ENCODE measurements at places on chromosomes 13 and 19.

DNA sequence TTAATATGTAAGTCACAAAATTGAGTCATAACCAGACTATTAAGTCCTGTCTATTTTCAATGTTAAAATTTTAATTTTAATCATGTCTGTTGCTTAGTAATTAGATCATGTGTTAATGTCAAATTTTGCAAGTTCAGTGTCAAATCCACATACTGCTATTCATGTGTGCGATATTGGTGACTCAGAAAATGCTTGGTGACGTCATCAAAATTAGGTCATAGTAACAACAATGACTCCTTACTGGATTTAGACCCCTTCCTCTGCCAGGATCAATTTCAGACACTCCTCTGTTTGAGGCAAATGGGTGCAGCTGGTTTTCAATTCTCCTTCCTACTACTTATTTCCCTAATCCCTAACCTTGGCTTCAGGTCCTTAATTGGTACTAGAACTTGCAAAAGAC lies 1394.3 kb upstream of the SLC10A2 start:
- DNase-seq = no peak

DNA sequence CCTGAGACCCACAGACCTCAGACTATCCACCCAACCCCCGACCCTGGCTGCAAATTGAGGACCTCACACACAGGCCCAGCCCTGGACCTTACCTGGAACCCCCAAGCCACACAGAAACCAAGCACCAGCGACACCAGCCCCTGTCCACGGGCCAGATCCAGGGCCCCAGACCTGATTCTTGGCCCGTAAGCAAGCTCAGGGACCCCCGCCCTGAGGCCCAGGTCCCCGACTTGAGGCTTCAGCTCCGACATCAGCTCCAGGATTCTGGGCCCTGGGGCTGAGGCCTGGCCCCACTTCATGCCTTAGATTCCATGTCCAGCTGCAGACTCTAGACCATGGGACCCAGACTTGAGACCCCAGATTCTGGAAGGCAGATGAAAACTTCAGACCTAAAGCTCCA lies 6.3 kb downstream of the TTYH1 start:
- DNase-seq = no peak

- DNase-seq = no peak
These were observed 63.4 kb downstream of the TEX29 start for GRCh38 chr13:111383591-111384440.

GRCh38 chr13:25733001-25733491 lies 318.8 kb downstream of the SHISA2 start:
- DNase-seq = peak; percentile 37

- no peak for DNase-seq
These were observed 61.6 kb downstream of the ITGBL1 start for GRCh38 chr13:101514100-101514499.

DNA sequence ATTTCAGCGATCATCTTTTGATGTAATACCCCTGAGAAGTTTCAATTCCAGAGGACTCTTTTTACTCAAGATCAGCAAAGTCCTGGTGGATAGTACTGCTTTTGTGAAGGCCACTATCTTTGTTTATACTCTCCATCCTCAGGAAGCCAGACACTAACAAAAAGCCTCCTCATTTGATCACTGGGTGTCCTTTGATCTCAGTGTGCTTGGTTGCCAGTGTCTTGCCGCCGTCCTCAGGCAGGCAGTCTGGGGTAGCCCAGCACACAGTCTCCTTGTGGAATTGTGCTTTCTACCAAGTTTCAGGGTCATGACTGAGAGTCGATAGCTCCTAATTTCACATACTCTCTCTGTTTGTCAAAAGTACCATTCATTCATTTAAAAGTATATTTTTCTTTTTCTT lies 762.2 kb downstream of the EFNB2 start:
- DNase-seq = no peak

DNA sequence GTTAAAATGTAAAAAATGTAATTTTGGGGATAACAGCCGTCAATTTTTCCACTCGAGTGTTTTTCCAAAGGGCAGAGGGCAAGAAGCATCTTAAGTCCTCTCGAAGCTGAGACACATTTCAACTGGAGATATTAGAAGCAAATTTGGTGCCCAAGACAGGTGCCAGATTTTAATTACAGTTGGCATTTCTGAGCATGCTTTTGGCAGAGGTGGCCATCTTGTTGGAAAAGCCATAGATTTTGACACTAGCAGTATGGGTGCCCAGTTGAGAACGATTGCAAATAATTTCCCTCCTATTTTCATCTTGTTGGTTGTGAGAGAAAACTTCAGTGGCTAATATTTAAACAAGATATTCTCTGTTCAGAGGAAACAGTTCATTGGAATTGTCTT lies 146.3 kb downstream of the TM9SF2 start:
- DNase-seq = no peak

GRCh38 chr13:80469853-80470381 lies 129.0 kb upstream of the SPRY2 start:
- peak; percentile 100 for DNase-seq

GRCh38 chr13:98216135-98216565 lies 39.1 kb upstream of the RNF113B start:
- peak; percentile 38 for DNase-seq

GRCh38 chr13:27658546-27658945 lies 36.9 kb downstream of the POLR1D start:
- DNase-seq = peak; percentile 21

GRCh38 chr13:34124666-34125306 lies 306.8 kb downstream of the RFC3 start:
- DNase-seq = no peak

DNA sequence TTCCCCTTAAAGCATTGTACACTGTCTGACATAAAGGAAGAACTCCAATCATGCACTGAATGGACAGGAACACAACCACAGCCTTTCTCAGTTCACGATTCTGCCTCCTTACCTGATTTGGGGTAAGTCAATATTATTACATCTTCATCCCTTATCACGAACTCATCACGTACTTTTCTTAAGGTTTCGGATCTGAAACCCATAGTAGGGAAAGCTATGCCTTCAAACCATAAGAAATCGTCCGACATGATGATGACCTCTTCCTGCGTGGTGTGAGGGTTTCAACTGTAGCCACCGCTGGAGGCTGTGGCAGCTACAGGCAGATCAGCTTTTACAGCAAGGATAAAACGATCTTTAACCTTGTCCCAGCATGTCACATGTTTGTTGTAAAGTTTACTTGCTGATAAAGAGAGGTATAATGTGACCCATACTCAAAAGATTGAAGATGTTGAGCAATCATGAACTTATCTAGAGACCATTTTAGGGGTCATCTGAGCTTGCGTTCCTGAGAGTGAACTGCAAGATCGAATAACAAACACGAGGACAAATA lies at the start of gene SULT2A1:
SULT2A1 (minus strand) TSS at position 306 of the 550 bp plus-strand sequence; CDS start at position 248, 58 bp downstream.
- DNase-seq = no peak

DNA sequence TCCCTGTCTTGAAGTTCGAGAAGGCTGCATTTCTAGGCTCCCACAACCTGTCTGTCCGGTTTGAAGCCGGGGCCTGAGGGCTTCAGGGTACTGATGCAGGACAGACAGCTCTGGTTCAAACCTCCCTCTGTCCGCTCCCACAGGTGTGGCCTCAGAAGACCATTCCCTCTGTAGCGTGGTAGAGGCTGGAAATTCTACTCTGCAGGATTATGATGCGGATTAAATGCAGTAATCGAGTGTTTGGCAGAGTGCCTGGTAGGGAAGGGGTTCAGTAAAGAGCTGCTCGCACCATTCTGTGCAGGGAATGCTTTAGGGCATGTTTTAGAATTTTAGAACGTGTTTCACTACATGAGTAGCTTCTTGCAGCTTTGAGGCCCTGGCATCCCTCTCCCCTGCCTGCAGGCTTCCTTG lies 30.5 kb downstream of the PPP1R37 start:
- DNase-seq = no peak

DNA sequence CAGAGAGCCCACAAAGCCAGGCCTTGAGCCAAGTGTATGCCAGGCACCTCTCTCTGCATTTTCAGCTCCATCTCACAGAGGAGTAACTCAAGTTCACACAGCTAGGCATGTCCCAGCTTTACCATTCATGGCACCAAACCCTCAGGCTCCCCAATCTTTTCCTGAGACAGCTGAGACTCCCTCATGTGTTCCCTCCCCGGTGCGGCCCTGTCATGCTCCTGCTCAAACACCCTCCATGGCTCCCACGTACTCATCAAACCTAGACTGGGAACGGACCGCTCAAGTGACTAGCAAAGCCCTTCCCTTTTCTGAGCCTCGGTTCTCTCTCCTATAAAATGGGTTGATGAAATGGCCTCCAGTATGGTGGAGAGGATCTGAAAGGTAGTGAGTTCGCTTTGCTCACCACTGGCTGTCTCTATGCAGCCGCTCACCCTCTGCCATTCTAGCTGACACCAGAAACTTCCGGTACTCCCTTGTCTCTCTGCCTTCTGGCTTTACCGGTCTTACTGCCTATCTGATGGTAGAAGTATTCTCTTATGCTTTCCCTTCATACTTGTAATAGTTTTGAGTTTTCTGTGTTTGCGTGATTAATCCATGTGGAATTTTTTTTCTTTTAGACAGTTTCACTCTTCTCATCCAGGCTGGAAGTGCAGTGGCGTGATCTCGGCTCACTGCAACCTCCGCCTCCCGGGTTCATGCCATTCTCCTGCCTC lies 7.8 kb upstream of the SLC44A2 start:
- DNase-seq = no peak

DNA sequence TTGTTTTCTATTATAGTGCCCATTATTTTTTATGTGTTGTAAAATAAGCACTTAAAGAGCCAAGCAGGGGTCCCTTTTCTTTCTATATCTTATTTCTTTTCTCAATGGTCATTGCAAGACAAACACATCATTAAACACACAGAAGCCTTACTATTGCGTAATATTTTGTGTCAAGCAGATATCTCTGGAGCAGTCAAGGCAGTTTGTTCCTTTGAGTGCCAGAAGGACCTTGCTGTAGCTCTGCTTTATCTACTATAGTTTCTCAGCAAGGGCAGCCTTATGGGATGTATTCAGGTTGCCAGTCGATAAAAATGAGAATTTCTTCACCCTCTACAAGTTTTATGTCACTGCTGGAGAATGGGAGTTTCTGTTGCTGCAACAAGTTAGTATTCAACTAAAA lies 319.3 kb downstream of the TDRD3 start:
- DNase-seq = no peak

DNA sequence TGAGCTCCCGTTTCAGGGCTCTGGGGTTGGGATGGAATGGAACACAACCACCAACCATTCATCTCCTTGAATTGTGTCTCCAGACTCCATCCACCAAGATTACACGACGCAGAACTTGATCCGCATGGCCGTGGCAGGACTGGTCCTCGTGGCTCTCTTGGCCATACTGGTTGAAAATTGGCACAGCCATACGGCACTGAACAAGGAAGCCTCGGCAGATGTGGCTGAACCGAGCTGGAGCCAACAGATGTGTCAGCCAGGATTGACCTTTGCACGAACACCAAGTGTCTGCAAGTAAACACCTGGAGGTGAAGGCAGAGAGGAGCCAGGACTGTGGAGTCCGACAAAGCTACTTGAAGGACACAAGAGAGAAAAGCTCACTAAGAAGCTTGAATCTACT lies 15.5 kb downstream of the FCAR start:
- no peak for DNase-seq

DNA sequence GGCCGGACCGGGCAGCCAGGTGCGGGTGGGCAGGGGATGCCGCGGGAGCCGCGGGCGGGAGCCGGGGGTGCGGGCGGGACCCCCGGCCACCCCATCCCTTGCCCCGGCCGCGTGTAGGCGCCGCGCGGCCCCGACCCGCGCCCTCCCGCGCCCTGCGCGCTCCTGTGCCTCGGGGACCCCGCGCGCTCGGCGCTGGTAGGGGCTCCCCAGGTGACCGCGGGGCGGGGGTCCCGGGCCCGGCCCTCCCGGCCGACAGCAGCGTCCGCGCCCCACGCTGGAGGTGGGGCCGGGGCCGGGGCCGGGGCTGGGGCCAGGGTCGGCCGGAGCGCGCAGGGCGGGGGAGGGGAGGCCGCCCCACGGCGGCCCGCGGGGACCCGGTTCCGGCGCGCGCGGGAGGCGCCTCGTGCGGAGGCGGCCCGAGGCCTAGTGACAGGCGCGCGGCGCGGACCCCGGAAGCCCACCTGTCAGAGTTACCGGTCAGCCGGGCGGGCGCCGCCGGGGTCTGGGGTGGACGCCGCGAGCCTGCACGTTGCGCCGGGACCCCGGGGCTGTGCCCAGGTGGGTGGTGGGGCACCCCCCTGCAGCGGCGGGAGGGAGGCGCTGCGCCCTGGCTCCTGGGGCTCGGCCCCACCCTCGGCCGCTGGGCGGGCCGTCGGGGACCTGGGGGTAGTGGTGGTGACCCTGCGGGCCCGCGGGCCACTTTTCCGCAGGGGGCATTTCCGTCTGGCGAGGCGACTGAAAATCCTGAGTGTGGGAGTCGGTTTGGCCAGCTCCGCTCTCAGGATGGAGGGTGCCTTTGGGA lies 518 bp downstream of the TFDP1 start:
- no peak for DNase-seq

DNA sequence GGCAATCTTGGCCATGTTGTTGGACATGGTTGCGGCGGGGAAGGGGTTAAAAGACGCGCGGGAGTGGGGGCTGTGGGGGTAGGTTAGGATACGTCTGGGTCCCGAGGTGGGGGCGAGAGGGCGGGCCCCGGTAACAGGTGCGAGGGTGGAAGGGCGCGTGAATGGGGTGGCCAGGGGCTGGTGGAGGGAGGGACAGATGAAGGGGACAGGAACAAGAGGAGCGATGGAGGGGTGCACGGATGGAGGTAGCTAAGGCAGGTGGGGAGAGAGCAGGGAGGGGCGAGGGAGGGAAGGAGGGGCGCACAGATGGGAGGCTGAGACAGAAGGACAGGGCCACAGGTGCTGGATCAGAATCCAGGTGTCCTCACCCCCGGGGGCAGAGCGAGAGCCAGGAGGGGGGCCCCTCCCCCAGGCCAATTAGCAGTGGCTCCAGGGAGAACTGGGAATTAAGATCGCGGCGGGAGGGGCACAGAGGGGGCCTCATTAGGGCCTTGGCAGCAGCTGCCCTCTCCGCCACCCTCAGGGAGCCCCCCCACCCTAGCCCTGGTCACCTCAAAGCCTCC lies 1.3 kb downstream of the GNG8 start:
- DNase-seq = no peak

DNA sequence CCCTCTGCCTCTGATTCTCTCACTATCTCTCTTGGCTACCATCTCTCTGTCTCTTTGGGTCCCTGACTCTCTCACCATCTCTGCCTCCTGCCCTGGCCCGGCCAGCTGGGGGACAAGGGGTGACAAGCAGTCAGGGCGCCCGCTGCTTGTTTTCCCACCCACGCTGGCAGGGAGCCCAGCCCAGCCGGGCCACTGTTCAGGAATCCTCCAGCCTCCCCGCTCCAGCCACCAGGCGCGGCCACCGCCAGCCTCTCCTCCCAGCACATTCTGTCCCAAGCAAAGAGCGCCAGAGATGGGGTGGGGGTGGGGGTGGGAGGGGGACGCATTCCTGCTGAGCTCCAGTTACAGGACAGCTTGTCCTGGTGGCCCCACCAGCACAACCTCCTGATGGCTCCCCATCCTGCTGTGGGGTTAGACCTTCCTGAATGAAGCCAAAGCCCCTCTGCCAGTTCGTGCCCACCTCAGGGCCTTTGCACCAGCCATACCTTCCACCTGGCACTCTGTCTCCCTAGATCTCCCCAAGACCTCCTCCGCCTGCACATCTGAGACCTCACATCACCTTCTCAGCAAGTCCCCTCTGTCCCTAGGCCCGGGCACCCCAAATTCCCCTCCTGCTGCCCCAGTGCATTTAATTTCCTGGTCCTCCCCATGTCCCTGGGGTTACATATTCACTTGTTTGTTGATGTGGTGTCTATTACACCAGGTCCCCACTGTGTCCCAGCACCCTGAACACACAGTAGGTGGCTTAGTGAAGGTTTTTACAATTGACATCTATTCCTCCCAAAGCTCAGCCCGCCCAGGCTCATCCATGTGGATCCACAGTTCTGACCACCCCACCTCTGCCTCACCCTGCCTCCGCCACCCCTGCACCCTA lies 12.5 kb downstream of the ARRDC2 start:
- DNase-seq = peak; percentile 59
